ENCODE measurements at places on chromosomes 4 and X.

DNA sequence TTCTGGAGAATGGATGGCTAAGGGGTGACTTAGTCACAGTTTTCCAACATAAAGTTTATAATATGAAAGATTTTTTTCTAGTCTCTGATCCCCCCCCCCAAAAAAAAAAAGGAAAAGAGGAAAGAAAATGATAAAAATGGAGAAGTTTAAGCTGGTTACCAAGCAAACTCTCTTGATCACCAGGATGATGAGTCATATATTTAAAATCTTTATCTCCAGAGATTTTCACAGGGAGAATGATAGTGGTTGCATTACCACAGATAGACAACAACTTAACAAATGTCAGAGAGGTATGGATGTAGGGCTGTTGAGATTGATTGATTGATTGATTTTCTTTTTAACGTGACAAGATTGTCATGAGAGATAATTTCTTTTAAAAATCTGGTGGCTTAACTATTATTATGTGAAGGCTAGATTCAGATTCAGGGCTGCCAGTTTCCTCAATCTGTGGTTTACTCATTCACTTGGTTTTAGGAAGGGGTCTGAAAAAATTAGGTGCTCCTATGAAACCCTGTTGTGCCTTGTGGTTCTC, 13.3 kb upstream of the TEX13C start:
- no peak for DNase-seq

DNA sequence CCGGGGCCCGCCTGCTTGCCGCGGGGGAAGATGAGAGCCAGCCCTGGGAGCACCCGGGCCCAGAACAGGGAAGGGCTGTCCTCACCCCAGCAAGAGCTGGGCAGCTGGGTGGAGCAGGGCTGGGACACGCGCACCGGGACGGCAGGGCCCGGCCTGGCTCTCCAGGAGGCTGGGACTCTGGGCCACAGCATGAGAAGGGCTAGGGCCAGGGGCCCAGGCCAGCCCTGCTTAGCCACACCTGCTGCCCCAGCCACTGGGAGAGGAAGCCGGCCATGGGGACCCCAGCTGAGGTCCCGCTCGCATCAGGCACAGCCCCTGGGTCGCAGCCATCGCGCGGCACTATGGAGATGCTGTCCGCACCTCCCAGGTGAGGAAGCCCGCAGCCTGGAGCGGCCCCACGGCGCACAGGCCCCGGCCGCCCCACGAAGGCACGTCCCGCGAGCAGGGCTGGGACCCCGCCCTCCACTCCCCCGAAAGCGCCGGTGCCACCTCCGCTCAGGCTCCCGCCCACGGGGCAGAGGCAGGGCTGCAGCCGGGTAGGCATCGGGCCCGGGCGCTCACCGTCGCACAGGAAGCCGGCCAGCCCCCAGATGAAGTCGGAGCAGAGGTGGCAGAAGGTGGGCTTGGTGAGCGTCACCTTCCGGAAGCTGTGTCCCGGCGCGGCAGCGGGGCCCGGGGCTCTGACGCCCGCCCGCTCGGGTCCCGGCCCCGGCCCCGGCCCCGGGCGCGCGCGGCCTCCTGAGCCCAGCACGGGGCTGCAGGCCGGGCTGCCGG, 531 bp downstream of the DGKQ start:
- peak; percentile 48 for DNase-seq

- DNase-seq, result no peak
These were observed 158.8 kb downstream of the ADGRA3 start for GRCh38 chr4:22356987-22357596.

- no peak for DNase-seq
These were observed 319.5 kb upstream of the POF1B start for GRCh38 chrX:85698921-85699320.

DNA sequence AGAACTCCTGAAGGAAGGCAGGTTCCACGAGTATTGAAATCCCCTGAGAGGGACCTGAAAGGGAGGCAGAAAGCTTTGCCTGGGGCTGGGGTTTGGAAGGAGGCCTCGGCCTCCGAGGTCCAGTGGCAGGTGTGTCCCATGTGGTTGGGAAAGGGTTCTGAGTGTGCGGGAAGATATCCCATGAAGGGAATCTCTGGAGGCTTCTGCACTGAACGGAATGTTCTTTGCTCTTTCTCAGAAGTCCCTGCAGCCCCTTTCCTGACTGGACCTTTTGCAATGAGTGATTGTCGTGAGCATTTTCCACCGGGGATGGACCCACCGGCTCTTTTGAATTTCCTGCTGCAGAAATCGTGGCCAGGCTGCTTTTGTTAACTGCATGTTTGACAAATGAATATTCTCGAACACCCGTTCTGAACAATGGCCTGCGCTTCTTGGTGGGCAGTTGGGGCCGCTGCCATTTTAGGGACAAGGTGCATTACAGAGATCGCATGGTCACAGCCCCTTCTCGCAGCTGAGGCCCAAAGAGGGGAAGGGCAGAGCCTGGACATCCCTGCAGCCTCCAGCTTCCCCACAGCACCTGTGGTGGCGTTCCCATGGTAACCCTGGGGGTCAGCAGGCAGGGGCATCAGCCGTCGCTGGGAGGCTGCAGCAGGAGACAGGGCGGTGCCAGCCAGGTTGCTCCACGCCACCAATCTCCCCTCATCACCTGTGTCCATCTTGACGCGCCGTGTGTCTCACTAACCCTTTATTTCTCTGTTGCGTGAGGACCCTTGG, 18.3 kb upstream of the HTRA3 start:
- DNase-seq, result no peak

GRCh38 chrX:8576821-8577220, 112.2 kb downstream of the VCX3B start:
- no peak for DNase-seq

- DNase-seq, result no peak
These were observed 202.3 kb upstream of the FSTL5 start for GRCh38 chr4:162366146-162366545.

- DNase-seq, result no peak
These were observed 27.4 kb downstream of the PRSS12 start for GRCh38 chr4:118325431-118325830.

- DNase-seq, result no peak
These were observed 237.8 kb upstream of the ADGRL3 start for GRCh38 chr4:60962286-60962685.

GRCh38 chr4:53889326-53890055, 174.9 kb downstream of the CHIC2 start:
- DNase-seq, result no peak

- DNase-seq, result no peak
These were observed at the start of gene HTR2C for GRCh38 chrX:114583646-114584374. Gene HTR2C (plus strand): TSS chrX:114584086. CDS start chrX:114726937, 142,851 bp downstream.

DNA sequence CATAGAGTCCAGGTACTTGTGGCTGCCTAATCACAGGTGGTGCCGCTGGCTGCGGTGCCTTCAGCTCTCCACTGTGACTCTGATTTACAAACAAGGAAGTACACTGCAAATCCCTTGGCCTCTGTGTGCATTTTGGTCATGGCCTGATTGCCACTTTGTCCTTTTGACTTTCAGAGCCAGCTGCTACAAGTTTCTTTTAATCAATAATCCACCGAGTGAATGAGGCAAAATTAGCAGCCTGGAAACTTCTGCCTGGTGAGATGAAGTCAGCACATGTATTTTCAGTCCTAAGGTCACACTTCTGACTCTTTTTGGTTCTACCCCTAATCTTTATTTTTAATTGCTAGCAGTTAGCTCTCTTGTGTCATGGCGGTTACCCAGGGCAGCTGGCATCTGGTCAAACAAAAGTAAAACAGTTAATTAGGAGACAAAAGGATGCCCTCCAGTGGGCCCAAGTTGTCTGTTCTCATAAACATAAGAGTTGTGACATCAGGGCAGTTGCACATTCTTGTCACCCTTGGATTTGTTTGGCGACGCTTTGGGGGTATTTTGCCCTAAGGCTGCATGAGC, 62.3 kb upstream of the LNX1 start:
- DNase-seq, result no peak

GRCh38 chrX:130974323-130974722, 71.3 kb upstream of the ENOX2 start:
- no peak for DNase-seq

DNA sequence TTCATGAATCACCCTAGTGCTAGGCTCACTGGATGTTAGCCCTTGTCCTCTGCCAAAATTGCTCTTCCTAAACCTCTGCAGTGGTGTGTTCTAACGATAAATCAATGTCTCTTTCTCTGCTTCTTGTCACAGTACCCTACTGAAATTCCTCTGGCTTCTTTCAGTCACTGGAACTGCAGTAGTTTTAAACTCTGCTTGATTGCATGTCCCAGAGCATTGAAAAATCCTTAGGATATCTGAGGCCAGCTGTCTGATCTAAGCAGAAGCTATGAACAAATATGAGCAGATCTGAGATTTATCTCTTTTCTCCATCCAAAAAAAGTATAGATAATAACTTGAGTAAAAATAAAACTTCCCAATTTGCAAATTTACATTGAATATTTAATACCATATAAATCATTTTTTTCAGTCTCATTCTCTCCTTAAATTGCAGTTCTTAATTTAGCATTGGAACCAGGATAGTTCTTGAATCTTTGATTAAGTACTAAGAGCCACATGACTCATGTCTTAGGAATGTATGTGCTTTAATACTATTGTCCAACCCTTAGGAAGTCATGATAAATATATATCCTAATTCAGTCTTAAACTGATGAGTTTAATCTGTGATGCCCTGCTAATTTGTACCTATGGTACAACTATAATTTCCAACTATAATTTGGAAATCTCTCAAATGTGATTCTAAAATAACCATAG, 169.7 kb downstream of the PDHA2 start:
- DNase-seq, result no peak

- DNase-seq, result no peak
These were observed 90.1 kb downstream of the IRF2 start for GRCh38 chr4:184384056-184384809.

DNA sequence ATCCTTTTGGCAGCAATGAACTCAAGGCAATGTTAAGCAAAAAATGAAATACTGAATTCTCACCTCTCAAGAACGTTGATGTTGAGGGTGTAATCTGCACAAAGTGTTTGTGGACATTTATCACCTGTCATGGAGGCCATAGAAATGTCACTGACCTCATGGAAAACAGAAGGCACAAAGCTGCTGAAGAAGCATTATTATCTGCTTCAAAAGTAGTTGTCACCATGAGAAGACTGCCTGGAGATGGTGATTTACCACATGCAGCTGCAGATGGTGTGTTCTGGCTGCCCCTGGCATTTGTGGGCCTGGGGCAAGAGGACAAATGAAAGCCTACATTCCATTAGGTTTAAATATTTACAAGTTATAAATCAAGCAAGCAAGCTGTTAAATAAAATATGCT, 116.8 kb upstream of the RPS6KA3 start:
- no peak for DNase-seq

GRCh38 chr4:146472404-146472803, 49.3 kb downstream of the SLC10A7 start:
- no peak for DNase-seq

- no peak for DNase-seq
These were observed 354.8 kb downstream of the MID1IP1 start for GRCh38 chrX:39156051-39156450.

- DNase-seq, result no peak
These were observed 1.4 kb downstream of the CLDN2 start for GRCh38 chrX:106921637-106922036.

DNA sequence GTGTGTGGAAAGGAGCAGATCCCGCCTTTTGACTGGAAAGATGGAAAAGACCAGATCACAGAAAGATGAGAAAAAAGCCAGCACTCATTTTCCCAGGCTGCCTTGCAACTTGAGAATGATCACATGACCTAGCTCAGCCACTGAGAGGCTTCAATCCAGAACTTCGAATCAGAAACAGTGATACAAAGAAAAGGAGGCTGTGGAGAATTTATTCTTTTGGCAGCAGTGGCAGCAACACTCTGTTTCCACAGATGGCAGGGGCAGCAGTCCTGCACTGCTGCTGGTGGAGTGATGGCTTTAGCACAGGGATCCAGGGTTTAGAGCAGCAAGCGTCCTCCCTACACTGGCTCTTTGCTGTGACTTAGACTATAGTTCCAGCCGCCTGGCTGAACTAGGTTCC, 77.8 kb upstream of the SH3RF1 start:
- no peak for DNase-seq

DNA sequence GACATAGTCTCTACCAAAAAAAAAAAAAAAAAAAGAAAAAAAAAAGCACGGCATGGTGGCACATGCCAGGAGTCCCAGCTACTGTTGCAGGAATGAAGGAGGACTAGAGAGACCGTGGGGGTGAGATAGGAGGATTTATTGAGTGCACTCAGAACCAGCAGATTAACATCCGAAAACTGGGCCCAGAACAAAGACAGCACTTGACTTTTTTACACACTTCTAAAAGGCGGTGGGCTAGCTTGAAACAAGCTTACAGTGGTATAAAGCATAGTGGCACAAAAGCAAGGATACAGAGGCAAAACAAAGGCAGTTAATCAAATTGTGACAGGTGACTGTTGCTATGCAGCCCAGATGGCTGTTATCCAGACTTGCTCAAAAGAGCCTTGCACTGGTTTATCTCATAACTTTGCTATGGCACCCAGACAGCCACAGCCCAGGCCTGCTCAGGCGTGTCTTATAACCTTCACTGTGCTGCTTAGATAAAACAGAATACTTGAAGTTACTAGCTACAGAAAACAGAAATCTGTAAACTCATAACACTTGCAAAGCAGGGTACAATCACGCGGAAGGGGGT, 9.9 kb upstream of the PI4K2B start:
- DNase-seq, result no peak

DNA sequence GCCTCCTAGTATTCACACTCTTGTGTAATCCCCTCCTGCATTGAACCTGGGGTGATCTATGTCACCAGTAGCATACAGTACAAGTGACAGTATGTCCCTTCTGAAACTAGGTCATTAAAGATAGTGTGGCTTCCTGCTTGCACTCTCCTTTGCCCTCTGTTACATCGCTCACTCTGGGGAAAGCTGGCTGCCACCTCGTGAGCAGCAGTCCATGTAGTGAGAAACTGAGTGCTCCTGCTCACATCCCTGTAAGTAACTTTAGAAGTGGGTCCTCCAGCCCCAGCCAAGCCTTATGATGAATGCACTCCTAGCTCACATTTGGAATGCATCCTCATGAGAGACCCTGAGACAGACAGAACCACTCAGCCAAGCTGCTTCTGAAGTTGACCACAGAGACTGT, 89.8 kb upstream of the TNIP3 start:
- no peak for DNase-seq

GRCh38 chr4:6955261-6955911, 45.8 kb downstream of the TBC1D14 start:
- no peak for DNase-seq

Data from effector CD8-positive, alpha-beta T cell (primary cell).